Neural progenitor cell (in vitro differentiated cells): ENCODE measurements at places on chromosomes 5 and 9. TPM values are rescaled to one million over a fixed set of nuclear protein-coding genes. Genes with fewer than 3 reads are reported as not detected.

The SMC5 gene
- total RNA-seq: 35.2 and 63.1 TPM in 2 replicates

The FOXD4L3 gene
- not detected in 2 replicates for total RNA-seq

- no peaks in the 10 kb centered on the region for H3K27me3 ChIP-seq
- H3K4me3 ChIP-seq: no peak overlapping the region
- H3K27ac ChIP-seq: no peak overlapping the region
- DNase-seq: no peak
- H3K36me3 ChIP-seq: no peaks in the 10 kb centered on the region
Measured at GRCh38 chr5:103466495-103466894, 96.1 kb downstream of the NUDT12 start.

DNA sequence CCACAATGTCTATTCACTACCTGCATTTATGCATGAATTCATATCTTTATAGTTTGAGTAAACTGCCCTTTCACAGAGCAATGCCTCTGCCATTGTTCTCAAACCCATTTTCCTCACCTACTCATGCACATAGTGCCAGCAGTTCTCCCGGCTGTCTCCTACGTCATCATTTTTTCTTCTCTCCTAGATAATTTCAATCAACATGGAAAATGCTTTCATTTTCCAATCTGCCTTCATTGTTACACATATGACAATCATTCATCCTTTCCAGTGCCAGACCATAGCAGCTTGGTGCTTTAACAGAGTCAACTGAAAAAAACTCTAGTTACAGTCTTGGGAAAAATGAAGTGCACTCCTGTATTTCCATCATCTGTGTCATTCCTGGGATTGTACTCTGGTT is 514.8 kb upstream of the CTNND2 start:
- H3K27me3 ChIP-seq: no peaks in the 10 kb centered on the region
- H3K4me1 ChIP-seq: no peaks in the 10 kb centered on the region
- no peak overlapping the region for H3K27ac ChIP-seq
- no peak overlapping the region for H3K4me3 ChIP-seq
- no peak for DNase-seq
- H3K36me3 ChIP-seq: no peaks in the 10 kb centered on the region

The PCDHB7 gene
- total RNA-seq: 0.21 and 0.90 TPM in 2 replicates

- H3K4me3 ChIP-seq: no peak overlapping the region
- peaks cover 4% of the 10 kb centered on the region for H3K36me3 ChIP-seq
- H3K27ac ChIP-seq: no peak overlapping the region
- DNase-seq: no peak
- H3K4me1 ChIP-seq: no peaks in the 10 kb centered on the region
- H3K27me3 ChIP-seq: no peaks in the 10 kb centered on the region
Measured at GRCh38 chr9:3809724-3810123, 283.9 kb upstream of the RFX3 start.

- H3K4me1 ChIP-seq: peaks cover 33% of the 10 kb centered on the region
- peak; percentile 78 for DNase-seq
Measured at GRCh38 chr5:157266286-157267007, 524 bp downstream of the CYFIP2 start.

DNA sequence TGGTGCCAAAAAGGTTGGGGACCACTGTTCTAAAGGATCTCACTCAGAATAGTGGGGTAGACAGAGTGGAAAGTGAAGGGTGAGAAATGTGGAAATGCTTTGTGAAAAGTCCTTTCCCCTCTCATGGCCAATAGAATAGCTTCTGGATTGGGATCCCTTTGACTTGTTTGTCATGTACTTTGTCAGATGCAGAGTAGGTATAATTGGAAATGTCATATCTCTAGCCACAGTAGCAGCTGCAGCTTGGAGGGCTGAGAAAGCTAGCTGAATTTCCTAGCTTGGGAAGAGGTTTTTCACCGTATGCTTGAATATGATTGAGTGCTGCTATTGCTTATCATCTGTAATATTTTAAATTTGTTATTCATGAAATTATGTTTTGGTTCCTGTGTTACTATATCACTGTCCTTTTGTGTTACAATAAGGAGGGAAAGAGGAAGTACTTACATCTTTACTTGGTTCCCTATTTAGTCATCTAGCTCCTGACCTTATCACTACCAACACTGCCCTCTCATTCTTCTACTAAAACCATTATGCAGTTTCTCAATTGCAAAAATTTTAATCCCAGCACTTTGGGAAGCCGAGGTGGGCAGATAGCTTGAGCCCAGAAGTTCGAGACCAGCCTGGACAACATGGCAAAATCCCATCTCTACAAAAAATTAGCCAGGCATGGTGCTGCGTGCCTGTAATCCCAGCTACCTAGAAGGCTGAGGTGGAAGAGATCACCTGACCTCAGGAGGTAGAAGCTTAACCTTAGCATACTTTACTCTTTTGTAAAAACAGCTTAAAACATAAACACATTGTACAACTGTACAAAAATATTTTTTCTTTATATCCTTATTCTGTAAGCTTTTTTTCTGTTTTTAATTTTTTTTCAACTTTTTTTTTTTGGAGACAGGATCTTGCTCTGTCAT is 12.4 kb downstream of the SLC30A5 start:
- no peak overlapping the region for H3K4me3 ChIP-seq
- no peaks in the 10 kb centered on the region for H3K4me1 ChIP-seq
- no peak overlapping the region for H3K27ac ChIP-seq
- peaks cover 45% of the 10 kb centered on the region for H3K36me3 ChIP-seq

The ANKRD33B gene
- 2.2 and 3.5 TPM in 2 replicates for total RNA-seq

The TGFBI gene
- 9.5 and 16.4 TPM in 2 replicates for total RNA-seq

- no peak overlapping the region for H3K4me3 ChIP-seq
- H3K4me1 ChIP-seq: no peaks in the 10 kb centered on the region
Measured at GRCh38 chr9:126157826-126158587, 168.6 kb upstream of the MVB12B start.

GRCh38 chr5:52709167-52709925 is 78.4 kb upstream of the ITGA1 start:
- no peaks in the 10 kb centered on the region for H3K4me1 ChIP-seq
- no peaks in the 10 kb centered on the region for H3K36me3 ChIP-seq
- DNase-seq: no peak
- H3K27me3 ChIP-seq: no peaks in the 10 kb centered on the region
- H3K27ac ChIP-seq: no peak overlapping the region
- no peak overlapping the region for H3K4me3 ChIP-seq

- H3K4me3 ChIP-seq: no peak overlapping the region
- H3K4me1 ChIP-seq: no peaks in the 10 kb centered on the region
- no peaks in the 10 kb centered on the region for H3K36me3 ChIP-seq
- no peak overlapping the region for H3K27ac ChIP-seq
Measured at GRCh38 chr9:117821954-117822353, 117.8 kb downstream of the TLR4 start.

GRCh38 chr5:131959906-131960305 is 14.4 kb upstream of the MEIKIN start:
- H3K4me3 ChIP-seq: no peak overlapping the region
- no peaks in the 10 kb centered on the region for H3K4me1 ChIP-seq
- no peaks in the 10 kb centered on the region for H3K36me3 ChIP-seq
- no peak for DNase-seq
- no peak overlapping the region for H3K27ac ChIP-seq

The CDK7 gene
- total RNA-seq: 38.0 and 57.3 TPM in 2 replicates

GRCh38 chr9:76592091-76592973 is 133.3 kb downstream of the GCNT1 start:
- H3K4me1 ChIP-seq: peaks cover 36% of the 10 kb centered on the region
- peak overlapping the region; percentile 3 for H3K4me3 ChIP-seq
- no peaks in the 10 kb centered on the region for H3K36me3 ChIP-seq
- H3K27ac ChIP-seq: peak overlapping the region; percentile 15
- no peaks in the 10 kb centered on the region for H3K27me3 ChIP-seq

DNA sequence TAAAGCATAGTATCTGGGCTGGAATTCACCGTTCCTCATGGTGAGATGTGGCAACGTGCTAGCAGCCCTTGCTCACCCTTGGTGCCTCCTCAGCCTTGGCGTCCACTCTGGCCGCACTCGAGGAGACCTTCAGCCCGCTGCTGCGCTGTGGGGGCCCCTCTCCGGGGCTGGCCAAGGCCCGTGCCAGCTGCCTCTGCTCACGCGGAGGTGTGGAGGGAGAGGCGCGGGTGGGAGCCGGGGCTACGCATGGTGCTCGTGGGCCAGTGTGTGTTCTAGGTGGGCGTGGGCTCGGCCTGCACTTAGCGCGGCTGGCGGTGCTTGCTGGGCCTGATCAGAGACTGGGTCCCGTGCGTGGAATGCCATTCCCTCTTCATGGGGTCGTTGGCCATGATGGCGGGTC is 424.2 kb downstream of the KCTD16 start:
- no peaks in the 10 kb centered on the region for H3K27me3 ChIP-seq
- no peak for DNase-seq
- H3K27ac ChIP-seq: no peak overlapping the region
- H3K4me3 ChIP-seq: no peak overlapping the region
- H3K4me1 ChIP-seq: peaks cover 8% of the 10 kb centered on the region

GRCh38 chr9:130409246-130409645 is 35.5 kb upstream of the ASS1 start:
- H3K27me3 ChIP-seq: no peaks in the 10 kb centered on the region
- H3K4me3 ChIP-seq: no peak overlapping the region
- no peaks in the 10 kb centered on the region for H3K36me3 ChIP-seq
- no peak for DNase-seq

DNA sequence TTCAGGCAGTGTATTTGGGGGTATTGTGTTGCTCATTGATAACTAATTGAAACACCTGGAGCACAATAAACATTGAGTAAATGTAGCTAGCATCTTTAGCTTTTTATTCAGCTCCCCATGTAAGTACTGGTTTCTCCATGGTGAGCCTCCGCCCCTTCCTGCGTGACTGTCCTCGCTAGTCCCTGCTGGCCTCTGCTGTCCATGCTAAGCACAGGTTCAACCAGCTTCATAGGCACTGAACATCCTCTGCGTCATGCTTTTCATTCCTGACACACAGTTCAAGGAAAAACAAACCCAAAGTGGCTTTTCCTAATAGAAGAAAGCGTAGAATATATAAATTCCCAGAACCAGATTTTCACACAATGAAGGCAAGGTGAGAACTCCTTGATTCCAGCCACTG is 27.3 kb upstream of the DAP start:
- no peak overlapping the region for H3K4me3 ChIP-seq
- no peak overlapping the region for H3K27ac ChIP-seq
- H3K27me3 ChIP-seq: no peaks in the 10 kb centered on the region
- H3K4me1 ChIP-seq: no peaks in the 10 kb centered on the region
- no peaks in the 10 kb centered on the region for H3K36me3 ChIP-seq
- DNase-seq: no peak

DNA sequence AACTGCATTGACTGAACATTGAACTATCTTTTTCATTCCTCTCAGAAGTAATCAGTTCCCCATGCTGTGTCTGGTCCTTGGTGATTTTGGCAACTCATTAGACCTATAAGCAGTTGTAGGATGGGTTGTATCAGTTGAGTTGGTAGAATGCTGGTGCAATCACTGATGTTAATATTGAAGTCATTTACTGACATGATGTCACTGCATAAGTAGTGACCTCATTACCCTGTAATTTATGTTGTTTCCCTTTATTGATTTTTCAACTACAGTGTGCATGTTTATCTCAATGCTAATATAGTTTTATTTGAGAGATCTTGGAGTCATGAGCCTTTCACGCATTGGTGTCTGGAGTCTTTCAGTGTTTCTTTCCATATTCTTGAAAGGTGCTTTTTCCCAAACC is 275.0 kb downstream of the SPATA31D1 start:
- H3K36me3 ChIP-seq: no peaks in the 10 kb centered on the region
- no peak overlapping the region for H3K27ac ChIP-seq
- H3K4me1 ChIP-seq: no peaks in the 10 kb centered on the region
- DNase-seq: no peak
- no peak overlapping the region for H3K4me3 ChIP-seq

DNA sequence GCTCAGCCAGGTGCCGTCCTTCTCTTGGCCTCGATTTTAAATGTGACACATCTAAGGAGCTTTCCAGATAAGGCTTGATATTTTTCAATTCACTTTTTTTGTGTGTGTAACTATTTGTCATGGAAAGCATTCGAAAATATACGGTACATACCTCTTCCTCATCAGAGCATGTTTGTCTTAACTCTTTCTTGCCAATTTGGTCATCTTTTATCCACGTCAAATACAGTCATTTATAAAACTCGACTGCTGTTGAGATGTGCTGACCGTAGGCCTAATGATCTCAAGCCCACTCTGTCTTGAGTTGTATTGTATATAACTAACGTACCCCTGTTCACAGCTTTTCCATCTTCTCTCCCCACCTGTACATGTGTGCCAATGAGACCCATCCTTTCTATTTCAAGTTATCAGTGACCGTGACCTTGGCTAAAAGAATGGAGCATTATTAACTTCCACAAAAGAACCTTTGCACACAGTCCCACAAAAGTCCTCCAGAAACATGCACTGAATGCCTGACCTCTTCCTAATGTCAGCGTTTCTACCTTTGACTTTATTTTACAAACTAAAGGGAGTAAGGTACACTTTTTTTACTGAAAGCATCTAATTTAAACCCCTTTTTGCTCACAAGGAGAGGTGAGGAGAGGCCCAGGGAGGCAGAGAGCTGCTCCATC is 61.6 kb downstream of the IPPK start:
- no peaks in the 10 kb centered on the region for H3K36me3 ChIP-seq
- H3K27me3 ChIP-seq: no peaks in the 10 kb centered on the region
- no peak overlapping the region for H3K4me3 ChIP-seq
- H3K27ac ChIP-seq: peak overlapping the region; percentile 94
- peaks cover 17% of the 10 kb centered on the region for H3K4me1 ChIP-seq
- DNase-seq: no peak

- H3K27me3 ChIP-seq: no peaks in the 10 kb centered on the region
- no peak overlapping the region for H3K4me3 ChIP-seq
- H3K36me3 ChIP-seq: no peaks in the 10 kb centered on the region
- no peaks in the 10 kb centered on the region for H3K4me1 ChIP-seq
Measured at GRCh38 chr9:109264877-109265587, 55.8 kb downstream of the EPB41L4B start.

DNA sequence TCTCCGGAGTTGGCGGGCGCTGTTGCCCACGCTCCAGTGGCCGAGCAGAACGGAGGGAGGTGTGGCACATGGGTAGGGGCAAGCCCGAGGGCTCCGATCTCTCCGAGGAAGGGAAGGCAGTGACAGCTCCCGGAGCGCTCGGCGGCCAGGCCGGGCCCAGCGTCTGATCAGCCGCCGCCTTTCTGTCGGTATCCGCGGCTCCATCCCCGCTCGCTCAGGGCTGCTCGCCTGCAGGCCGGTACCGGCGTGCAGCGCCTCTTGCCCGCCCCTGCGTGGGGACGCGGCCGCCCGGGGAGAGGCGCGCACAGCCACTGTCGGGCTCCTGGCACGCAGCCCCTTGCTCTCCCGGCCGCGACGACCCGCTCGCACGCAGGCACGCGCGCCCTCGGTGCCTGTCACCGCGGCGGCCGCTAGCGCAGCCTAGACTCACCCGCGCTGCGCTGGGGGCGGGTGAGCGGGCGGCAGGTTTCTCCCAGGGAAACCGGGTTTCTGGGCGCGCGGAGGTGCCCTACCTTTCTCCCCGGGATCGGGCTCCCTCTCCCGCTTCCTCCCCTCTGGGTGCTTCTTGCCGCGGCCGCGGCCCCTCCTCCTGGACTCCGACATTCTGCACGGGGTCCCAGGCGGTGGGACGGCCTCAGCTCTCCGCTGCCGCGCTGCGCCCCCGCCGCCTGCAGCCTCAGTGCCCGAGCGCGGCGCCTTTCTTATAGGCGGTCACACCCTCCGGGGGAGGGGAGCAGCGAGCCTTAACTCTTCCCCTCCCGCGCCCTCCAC is 108.4 kb downstream of the PSD2 start:
- peaks cover 20% of the 10 kb centered on the region for H3K4me1 ChIP-seq
- no peaks in the 10 kb centered on the region for H3K36me3 ChIP-seq
- H3K4me3 ChIP-seq: peak overlapping the region; percentile 54
- DNase-seq: peak; percentile 84
